Activated CD4-positive, alpha-beta memory T cell treated with anti-CD3 and anti-CD28 coated beads, Interleukin-2, amount 10 ng/mL, durations not matched to agents 7 days and 5 days (primary cell): ENCODE measurements at places on chromosomes 2 and 18. TPM values are rescaled to one million over a fixed set of nuclear protein-coding genes. Genes with fewer than 3 reads are reported as not detected.

DNA sequence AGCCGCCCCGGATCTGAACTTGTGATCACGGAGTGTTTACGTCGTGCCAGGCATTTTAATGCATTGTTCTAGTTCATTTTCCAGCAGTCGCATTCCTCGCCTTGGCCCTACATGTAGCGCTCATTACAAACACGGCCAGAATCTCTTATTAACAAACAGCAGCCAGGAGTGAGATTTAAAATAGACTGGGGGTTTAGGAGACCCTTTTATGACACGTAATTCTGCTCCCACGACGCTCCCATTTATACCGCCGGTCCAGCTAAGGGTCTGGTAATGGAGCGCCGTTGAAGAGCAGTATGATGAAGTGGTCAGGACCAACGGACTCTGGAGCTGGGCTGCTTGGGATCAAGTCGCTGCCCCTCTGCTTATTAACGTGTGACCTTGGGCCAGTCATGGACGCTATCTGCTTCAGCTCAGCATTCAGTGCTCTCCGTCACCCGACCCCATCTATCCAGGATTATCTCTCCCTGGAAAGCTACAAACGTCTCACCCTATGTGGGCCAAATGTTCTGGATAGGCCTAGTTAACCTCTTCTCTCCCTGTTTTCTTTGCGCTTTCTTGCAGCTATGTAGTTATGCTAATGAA, 745 bp downstream of the MSH2 start:
- no peak for DNase-seq
- H3K27me3 ChIP-seq: no peaks in the 10 kb centered on the region
- peaks cover 41% of the 10 kb centered on the region for H3K36me3 ChIP-seq
- peaks cover 40% of the 10 kb centered on the region for H3K4me1 ChIP-seq
- peak overlapping the region; percentile 82 for H3K27ac ChIP-seq

DNA sequence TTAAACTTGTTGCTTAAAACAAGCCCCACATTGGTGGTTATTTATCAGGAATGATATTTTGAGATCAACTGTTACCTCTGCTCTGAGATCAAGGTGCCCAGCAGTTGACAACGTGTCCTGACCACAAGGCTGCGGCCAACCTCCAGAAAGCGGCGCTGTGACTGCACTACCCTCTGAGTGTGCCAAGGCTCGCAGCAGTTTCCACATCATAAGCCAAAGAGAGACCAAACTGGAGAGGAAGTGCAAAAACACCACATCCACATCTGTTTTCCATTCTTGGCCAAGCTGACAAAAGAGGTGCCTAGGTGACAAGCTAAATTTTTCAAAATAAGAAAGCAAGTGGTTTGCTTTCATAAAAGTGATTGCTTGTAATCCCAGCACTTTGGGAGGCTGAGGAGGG, 410.8 kb upstream of the POU3F3 start:
- H3K4me1 ChIP-seq: no peaks in the 10 kb centered on the region
- no peak for DNase-seq
- H3K4me3 ChIP-seq: no peak overlapping the region
- no peaks in the 10 kb centered on the region for H3K27me3 ChIP-seq

DNA sequence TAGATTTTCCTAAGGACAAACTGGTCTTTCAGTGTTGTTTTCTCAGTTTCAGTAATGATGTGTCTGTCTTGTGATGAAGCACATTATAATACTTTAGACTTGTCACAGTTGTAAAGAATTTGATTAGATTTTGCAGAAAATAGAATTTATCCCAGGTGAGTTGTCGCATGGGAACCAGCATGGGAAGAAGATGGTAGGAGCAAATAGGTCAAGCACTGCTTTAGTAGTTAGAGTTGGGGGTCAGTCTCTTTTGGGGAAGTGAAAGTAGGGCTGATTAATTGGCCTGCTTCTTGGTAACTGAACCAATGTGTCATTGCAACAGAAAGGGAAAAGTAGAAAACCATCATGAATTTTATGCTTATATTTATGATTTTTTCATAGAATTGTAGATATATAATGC, 153.2 kb upstream of the MYO3B start:
- no peaks in the 10 kb centered on the region for H3K4me1 ChIP-seq
- peaks cover 6% of the 10 kb centered on the region for H3K36me3 ChIP-seq
- no peak for DNase-seq
- H3K4me3 ChIP-seq: no peak overlapping the region

The TEX261 gene
- total RNA-seq: 35.8 TPM

DNA sequence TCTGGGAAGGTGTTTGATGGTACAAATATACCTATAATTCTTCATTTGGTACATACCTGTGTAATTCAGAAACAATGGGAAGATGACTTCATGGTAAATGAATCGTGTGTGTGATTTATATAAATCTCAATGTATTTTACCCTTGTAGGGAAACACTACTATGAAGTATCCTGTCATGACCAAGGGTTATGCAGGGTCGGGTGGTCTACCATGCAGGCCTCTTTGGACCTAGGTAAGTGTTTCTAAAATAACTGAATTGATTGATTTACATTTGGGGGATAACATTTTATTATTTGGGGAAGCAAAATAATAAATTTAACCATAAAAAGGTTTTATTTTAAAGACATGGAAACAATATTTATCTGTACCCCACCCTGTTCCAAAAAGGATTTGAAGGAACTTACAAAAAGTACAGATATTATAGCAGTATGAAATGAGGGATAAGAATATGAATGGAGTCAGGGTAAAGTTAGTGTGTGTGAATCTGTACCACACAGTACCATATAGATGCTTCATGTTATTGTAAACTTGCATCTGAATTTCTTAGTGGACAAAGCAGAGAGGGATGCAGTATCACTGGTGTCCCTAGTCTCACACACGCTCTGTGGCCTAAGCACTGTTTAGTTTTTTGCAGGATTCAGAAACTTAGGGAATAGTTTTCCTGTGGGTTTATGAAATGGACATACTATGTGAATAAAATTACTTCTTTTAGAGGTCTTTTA, 11.5 kb downstream of the DDX1 start:
- no peak overlapping the region for H3K4me3 ChIP-seq
- H3K36me3 ChIP-seq: peaks cover 78% of the 10 kb centered on the region
- H3K27ac ChIP-seq: no peak overlapping the region
- H3K4me1 ChIP-seq: peaks cover 1% of the 10 kb centered on the region
- no peak for DNase-seq
- no peaks in the 10 kb centered on the region for H3K27me3 ChIP-seq

The MC5R gene
- not detected for total RNA-seq

GRCh38 chr2:8527676-8528075, 154.2 kb upstream of the ID2 start:
- no peak for DNase-seq
- peaks cover 39% of the 10 kb centered on the region for H3K4me1 ChIP-seq
- H3K36me3 ChIP-seq: peaks cover 22% of the 10 kb centered on the region
- H3K27ac ChIP-seq: no peak overlapping the region
- no peak overlapping the region for H3K4me3 ChIP-seq
